NCI-H2107 (cell line): ENCODE measurements at places on chromosomes 11 and 22.

GRCh38 chr11:95660038-95660437, 129.5 kb downstream of the FAM76B start:
- DNase-seq: no peak

- no peak for DNase-seq
Observed at GRCh38 chr22:38305471-38306448, 11.5 kb downstream of the CSNK1E start.

- peak; percentile 3 for DNase-seq
Observed at GRCh38 chr22:43945632-43946383, 9.4 kb upstream of the SAMM50 start.

DNA sequence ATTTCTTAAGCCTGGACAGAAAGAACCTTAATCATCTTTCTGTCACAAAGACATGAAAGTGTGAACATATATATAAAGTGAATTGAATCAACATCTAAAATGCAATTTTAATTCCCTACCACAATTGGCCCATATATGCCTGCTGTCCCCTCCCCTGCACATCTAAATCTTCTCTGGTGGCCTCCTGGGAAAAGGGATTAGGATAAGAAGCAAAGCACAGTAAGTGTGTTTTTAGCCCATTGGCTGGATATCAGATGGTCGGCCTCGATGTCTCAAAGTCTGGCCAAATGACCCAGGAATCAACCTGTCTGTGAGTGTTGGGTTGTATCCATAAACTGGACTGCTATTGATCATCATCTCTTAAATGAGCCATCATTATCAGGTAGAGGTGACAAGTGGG, 5.8 kb downstream of the MMP3 start:
- DNase-seq: no peak

GRCh38 chr11:131978351-131978750, 607.9 kb downstream of the NTM start:
- no peak for DNase-seq

GRCh38 chr11:94776351-94777321, 8.5 kb downstream of the AMOTL1 start:
- no peak for DNase-seq

GRCh38 chr11:93477684-93478234, 65.4 kb downstream of the SMCO4 start:
- DNase-seq: no peak

GRCh38 chr22:28978863-28979796, 82.5 kb downstream of the C22orf31 start:
- no peak for DNase-seq

GRCh38 chr22:19892257-19892879, 37.7 kb upstream of the GNB1L start:
- no peak for DNase-seq

GRCh38 chr11:45880772-45881570, 4.5 kb upstream of the MAPK8IP1 start:
- no peak for DNase-seq

DNA sequence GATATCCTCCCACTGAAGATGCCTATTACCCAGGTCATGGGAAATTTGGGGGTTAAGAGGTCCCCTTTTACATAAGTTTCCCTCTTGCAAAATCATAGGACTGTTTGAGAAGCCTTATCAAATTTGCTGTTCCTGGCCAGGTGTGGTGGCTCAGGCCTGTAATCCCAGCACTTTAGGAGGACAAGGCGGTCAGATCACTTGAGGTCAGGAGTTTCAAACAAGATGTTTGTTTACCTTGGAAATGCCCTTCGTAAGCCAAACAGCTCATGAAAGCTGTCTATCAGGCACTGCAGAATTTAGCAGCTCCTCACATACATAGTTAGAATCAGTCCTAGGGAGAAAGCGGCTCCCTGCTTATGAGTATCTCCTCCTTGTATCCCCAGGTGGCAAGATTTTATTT, 4.9 kb upstream of the EI24 start:
- no peak for DNase-seq

DNA sequence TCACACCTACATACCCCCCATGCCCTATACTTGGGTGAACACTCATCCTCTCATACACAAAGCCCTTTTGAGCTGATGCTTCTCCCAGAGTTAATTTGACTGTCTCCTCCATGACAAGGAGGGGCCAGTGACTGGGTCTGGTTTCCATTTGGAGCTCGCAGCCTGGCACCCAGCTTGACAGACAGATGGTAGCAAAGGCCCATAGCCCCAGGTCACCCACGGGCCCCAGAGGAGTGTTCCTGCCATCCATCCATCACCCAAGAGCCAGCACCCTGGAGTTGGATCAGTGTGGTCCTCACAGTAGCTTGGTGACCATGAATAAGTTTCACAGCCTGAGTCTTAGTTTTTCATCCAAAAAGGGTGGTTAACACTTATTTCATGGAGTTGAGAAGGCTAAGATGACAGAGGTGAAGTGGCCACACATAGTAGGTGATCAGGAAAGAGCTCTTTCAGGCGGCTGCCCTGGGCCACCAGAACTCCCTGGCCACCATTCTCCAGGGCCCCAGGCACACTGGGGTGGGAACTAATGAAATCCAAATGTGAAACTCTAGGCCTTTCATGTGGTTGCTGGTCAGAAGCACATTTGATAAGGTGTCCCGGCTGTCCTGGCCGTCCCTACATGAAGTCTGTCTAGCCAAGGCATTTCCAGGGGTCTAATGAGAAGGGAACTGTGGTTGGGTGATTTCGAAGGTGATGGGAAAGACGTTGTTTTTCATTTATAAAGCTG, 42.4 kb downstream of the LIF start:
- DNase-seq: no peak

GRCh38 chr11:83609191-83609590, 323.0 kb upstream of the CCDC90B start:
- DNase-seq: no peak

- no peak for DNase-seq
Observed at GRCh38 chr11:89420981-89421380, 70.2 kb downstream of the NOX4 start.

DNA sequence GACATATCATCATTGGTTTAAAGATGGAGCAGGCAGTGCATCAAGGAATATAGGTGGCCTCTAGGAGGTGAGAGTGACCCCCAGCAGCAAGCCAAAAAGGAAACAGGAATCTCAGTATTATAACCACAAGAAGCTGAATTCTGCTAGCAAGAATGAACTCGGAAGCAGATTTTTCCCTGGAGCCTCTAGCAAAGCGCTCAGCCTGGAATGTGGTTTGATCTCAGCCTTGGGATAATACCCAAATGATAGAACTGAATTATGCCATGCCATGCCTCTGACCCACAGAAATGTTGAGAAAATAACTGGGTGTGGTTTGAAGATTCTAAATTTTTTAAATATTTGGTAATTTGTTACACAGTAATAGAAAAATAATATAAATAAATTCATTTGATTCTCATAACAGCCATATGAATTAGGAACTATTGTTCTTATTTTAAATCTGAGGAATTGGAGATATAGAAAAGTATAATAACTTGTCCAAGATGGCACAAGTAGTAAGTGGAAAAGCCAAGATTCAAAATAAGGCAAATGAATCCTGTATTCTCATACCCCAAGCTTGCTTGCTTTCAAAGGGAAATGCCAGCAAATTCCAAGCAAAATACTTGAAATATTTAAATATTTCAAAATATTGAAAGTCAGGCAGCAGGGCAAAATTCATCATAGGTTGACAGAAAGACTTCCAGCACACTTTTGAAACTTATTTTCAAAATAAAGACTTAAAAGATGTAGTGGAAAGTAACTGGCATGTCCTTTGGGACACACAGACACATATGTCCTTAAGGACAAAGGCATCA, 567.4 kb downstream of the KCNA4 start:
- no peak for DNase-seq

- no peak for DNase-seq
Observed at GRCh38 chr11:67027943-67028542, 5.1 kb downstream of the SYT12 start.

DNA sequence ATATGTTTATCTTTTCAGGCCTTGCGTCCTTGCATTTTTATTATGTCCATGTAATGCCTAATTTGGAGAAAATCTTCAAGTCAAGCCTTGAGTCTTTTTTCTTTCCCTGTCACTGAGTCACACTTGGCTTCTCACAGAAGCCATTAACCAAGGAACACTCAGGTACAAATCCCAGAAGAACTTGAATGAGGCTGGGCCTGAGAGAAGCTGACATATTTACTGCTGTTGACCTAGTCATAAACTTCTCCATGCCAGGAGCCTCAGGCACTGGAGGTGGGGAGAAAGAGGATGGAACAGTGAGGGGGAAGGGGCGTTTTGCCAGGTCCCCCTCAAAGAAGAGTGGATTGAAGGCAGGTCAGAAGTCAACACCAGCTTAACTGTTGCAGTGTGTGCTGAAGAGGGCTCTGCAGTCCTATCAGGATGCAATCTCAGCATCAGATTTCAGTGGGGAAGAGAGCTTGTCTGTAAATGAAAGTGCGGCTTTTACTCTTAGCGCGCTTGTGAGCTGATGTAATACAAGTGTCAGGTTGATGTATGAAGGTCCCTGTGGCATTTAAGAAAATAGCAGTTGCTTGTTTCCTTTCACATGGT, 526.0 kb downstream of the ETS1 start:
- DNase-seq: peak; percentile 34

DNA sequence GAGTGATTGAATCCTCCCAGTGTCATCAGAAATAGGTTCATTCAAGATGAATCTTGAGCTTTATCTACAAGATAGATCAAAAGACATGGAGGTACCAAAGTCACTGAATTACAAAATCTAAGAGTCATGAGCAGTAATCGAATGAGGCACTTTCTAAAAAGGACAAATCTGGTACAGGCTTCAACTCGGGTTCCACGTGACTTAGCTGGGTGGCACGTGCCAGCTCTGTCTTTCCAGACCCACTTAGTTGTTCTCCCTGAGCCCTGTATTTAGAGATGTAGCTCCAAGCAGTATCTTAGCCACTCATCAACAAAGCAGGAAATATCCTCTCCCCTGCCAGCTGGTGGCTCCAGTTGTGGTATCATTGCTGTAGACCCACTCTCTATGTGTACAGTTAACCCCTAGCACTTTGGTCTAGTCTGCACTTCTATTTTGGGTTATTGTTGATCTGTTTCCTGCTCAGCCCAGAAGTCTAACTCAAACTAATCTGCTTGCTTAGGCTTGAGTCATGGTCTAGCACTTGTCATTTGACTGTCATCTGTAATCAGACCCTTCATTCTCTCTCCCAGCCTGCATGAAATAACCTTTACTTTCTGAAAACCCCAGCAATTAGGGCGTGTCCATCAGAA, 528.7 kb downstream of the ETS1 start:
- DNase-seq: no peak

DNA sequence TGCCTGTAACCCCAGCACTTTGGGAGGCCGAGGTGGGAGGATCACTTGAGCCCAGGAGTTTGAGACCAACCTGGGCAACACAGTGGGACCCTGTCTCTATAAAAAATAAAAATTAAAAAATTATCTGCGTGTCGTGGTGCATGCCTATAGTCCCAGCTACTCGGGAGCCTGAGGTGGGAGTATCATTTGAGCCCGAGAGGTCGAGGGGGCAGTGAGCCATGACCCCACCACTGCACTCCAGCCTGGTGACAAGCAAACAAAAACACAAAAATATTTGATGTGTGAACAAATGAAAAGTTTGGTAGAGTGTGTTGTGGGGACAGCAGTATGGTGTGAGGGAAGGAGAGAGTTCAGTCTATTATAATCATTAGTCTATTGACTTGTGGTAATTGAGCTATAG, 90.8 kb upstream of the PARVA start:
- no peak for DNase-seq

DNA sequence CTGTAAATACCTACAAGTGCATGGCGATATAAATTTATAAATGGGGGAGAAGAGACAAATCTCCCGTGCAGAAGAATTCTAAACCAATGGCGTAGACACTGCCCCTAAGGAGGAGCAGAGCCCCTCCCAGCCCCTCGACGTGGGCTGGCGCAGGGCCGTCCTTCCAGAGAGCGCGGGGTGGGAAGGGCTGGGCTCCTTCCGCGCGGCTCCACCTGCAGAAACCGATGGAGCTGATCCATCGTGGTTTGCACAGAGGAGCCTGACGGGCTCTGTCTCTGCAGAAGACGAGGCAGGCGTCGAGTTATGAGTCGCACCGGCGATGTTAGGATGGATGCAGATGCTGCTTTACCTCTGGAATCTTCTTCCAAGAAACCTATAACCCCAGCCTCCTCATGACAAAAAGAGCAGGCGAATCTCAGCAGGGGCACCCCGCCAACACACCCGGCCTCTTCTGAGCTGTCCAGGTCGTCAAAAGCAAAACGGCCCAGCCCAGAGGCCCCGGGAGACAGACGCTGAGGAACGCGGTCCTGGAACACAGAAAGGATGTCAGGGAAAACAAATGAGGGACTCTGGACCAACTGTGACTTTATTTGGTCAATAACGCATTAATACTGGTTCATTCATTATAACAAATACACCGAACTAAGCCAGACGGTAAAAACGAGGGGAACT, 11.0 kb upstream of the B4GALNT4 start:
- DNase-seq: no peak

GRCh38 chr11:14119357-14119756, 156.8 kb downstream of the SPON1 start:
- no peak for DNase-seq

DNA sequence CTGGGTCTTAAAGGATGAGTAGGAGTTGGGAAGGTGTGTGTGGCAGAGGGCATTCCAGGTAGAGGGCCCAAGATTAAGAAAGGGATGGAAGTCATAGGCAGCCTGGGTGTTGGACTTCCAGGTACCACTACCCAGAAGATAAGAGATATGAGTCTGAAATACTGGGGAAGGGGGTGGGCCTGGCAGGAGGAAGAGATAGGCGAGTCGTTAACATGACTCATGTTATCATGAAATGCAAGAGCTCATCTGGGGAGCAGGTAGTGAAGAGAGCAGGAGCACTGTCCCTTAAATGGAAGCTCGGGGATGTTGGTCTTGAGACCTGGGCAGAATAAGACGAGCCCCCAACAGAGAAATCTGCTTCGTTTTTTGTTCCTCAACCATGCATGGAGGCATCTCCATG, 10.2 kb downstream of the ZC3H7B start:
- DNase-seq: no peak

GRCh38 chr22:24120044-24120443, 61.2 kb upstream of the SUSD2 start:
- no peak for DNase-seq

DNA sequence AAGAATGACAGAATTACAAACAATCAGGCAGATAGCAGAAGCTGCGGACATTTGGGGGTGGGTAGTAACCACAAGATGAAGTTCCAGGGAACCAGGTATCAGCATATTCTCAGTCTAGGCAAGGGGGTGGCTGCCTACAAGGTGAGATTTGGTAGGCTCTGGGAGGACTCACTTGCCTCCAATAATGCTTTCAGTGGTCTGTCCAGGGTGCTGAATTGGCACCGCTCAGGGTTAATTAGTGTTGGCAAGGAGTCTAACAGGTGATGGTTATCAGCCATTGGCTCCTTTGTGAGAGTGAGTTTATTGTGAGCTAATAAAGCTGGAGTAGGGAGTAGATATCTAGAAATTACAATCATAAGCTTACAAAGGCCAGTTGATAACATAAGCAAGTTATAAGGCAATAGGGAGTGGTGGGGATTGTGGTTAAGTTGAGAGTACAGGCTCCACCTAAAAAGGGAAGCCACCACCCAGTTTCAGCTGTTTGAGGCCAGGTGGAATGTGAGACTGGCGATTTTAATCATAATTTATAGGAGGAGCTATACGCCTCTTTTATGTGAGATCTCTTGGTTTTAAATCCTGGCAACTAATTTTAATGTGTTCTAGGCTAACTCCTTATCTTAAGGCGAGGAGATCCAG, 320.5 kb downstream of the MIAT start:
- no peak for DNase-seq

GRCh38 chr22:44782363-44782963, 30.1 kb downstream of the ARHGAP8 start:
- no peak for DNase-seq
